ENCODE measurements at places on chromosomes 11 and 22. TPM values are rescaled to one million over a fixed set of nuclear protein-coding genes. Genes with fewer than 3 reads are reported as not detected.

Gene MB
- 0.86 TPM for total RNA-seq

Gene MTMR3
- 58.9 TPM for total RNA-seq

Gene OR8D4
- not detected for total RNA-seq

GRCh38 chr11:19193916-19194315, 7.9 kb downstream of the CSRP3 start:
- DNase-seq, result no peak

DNA sequence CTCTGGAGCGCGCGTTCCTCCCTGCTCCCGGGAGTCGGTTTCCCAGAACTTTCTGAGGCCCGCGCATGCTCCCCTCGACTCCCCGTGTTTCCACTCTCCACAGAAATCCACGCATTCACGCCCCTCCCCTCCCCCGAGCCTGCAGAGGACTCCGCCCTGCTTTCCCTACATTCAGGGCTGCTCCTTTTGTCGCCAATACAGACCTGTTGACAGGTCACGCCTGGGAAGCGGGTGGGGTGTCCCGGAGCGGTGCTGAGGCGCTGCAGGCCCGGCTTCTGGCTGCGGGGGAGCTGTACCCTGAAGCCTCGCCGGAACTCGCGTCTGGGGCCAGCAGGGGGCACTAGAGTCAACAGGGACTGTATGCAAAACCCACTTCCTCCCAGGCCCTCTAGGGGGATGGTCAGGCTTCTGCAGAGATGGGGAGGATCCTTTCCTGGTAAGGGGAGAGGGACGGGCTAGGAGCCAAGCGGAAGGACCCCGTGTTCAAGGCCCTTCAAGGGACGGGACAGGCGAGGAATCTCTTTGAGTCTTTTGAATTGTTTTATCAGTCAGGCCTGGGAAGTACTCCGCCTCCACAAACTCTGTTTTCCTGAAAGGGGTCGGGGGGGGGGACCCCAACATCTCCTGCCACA, at the start of gene PRAME:
Gene PRAME, minus strand, starts transcription at position 294 of the 632 bp plus-strand sequence. CDS start 2,433 bp downstream, outside the sequence.
- DNase-seq, result peak; percentile 75

All from lower lobe of right lung (tissue), 2 donors.